ENCODE measurements at places on chromosomes 11 and 22.
A peak's percentile ranks its signal among the peaks of the same experiment; 100 is the strongest.

DNA sequence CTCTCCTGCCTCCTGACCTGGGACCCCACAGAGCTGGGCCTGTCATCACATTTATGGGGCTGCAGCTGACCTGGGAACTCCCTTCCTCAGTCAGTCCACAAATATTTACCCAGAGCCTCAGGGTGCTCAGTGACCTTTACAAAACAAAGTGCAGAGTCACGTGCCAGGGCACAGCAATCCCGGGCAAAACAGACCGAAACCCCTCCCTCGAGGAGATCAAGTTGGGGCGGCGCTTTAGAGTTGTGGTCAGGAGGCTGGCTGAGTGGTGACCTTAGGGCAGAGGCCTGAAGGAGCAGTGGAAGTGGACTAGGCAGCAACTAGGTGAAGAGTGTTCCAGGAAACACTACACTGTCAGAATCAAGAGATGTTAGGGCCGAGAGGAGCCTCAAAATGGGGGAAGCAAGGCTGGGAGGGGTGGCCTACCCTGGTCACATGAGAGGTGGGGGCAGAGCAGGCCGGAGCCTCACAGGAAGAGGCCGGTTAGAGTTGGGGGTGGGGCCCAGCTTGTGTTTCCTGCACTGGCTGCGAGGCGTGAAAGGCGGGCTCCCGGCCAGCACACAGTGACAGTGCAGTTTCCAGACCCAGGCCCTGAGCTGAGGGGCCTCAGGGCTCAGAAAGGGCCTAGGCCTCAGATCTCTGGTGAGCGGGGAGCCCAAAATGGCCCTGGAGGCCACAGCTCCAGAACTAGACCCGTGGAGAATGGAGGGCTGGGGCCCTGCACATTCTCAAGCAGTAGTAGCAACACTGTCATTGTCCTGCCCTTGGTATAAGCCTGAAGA lies 3.7 kb upstream of the NEAT1 start:
- DNase-seq: peak; percentile 97

DNA sequence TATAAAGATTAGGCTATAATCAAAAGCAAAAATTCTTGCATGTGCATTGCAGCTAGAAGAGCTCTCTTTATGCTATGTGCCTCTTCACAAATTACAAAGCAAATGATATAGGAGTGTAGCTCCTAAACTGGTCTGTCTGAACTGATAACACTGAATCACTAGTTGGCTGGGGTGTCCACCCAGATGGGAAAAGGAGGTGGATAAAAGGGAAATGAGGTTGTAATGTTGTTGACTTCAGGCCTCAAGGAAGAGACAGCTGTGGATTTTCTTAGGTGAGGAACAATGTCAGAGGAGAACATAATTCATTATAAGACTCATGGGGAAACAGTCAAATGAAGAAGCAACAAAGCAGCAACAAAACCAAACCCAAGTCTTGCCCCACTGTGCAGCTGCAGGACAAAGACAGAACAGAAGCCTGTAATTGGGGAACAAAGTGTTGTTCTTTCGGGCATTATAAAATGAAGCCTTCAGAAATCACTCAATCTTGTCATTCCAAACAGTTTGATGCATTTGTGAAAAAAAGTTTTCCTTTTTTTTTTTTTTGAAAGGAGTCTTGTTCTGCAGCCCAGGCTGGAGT lies 130.1 kb upstream of the DDI1 start:
- no peak for DNase-seq

GRCh38 chr11:121754598-121754997 lies 301.8 kb upstream of the SORL1-AS1 start:
- DNase-seq: peak; percentile 73

- DNase-seq: no peak
These were observed 2.1 kb upstream of the CARNS1 start for GRCh38 chr11:67413266-67413849.

- DNase-seq: peak; percentile 11
These were observed 131.2 kb downstream of the BUD13 start for GRCh38 chr11:116641561-116642045.

Measured in fibroblast of the aortic adventitia (primary cell).